ENCODE measurements at places on chromosomes 6 and 20.

- no peak for DNase-seq
Observed at GRCh38 chr6:31083742-31084354, 28.5 kb downstream of the C6orf15 start.

DNA sequence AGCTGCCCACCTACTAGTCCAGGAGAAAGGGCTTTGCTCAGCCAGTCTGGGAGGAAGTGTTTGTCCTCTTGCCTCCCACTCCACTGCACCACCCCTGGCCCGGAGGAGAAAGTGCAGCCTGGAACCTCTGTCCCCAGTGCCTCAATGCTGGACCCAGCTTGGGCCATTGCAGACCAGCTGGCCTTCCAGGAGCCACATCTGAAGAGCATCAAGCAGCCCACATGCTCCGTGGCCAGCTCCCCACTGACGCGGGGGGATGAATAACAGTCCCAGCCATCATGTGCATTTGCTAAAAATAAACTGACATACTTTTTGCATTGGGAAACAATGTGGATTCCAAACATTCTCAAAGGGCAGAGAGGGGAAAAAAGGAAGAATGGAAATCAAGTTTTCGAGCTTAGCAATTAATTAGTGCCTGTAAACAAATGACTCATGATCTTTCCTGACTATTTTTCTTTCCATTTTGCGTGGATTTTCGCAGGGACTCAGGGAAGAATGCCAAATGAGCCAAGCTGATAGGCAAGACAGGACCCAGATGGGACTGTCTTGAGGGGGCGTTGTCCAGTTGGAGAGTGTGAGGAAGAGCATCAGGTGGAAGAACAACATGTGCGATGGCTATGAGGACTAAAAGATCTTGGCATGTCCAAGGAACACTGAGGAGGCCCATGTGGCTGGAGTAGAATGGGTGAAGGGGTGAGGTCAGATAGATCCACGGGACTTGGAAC is 34.1 kb downstream of the CEBPB start:
- DNase-seq = no peak

DNA sequence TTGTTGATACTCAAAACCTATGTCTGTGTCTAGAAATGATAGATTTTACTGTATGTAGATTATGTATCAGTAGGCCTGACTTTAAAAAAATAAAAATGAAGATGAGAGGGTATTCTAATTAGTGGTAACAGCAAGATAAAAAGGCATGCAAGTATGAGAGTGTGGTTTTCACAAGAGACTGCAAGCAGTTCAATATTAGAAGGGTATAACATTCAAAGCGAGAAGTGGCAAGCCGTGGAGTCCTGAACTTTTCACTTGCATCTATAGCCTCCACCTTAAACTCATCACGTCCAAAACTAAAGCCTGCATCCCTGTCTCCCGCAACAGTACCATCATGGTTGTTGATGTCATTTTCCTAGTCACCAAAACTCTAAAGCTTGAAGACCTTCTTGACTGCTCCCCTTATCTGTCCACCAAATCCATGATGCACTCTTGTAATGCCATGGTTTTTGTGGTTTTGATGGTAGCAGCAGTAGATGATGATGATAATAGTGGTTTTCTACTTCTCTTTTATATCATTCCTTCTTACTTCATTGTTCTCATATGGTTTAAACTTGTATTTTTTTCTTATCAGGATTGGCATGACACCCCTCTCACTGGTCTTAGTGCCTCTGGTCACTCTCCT is 9.2 kb upstream of the CGA start:
- no peak for DNase-seq

DNA sequence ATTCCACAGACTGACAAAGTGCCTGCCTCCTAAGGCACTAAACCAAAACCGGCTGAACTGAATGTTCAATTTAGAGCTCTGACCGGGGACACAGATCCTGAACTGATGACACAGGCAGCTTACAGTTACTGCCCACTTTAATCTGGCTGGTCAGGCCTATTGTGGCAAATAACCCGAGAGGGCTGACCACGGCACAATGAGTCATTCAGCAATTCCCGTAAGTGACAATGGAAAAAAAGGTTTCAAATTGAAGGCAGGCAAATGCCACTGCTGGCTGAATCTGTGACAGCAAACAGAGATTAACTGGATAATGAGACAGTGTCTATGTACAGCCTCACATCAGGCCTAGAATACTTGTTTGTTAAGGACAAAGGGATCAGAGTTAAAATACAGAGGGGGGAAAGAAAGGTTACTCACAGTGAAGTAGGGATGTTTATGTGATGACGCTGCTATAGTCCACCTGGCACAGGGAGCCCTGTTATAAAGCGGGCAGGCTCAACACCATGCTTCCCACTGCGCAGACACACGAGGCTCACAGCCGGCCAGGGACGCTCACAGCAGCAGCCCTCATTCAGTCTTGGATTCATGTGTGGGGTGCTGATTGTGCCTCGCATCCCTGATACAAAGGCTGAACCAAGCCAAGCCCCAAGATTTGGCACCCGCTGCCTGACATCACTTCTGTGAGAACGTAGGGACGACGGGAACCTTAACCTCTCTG is 54.4 kb downstream of the RTN4IP1 start:
- DNase-seq = no peak

DNA sequence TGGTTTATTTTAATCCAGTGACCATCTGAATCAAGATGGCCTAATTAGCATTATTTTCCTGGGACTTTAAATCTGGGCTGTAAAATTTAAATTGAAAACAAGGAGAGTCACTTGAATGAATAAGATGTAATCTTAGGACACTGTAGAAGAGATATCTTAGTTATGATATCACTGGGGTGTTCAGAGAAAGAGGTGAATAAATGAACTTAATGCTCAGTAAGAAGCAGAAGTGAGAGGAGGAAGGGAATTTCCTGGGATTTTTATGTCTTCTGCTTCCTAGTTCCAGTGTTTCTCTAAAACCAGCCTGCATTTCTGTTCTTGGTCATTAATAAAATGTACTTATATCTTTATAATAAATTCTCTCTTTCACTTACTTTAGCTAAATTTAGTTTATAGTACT is 136.8 kb upstream of the PTPRK start:
- DNase-seq = no peak

DNA sequence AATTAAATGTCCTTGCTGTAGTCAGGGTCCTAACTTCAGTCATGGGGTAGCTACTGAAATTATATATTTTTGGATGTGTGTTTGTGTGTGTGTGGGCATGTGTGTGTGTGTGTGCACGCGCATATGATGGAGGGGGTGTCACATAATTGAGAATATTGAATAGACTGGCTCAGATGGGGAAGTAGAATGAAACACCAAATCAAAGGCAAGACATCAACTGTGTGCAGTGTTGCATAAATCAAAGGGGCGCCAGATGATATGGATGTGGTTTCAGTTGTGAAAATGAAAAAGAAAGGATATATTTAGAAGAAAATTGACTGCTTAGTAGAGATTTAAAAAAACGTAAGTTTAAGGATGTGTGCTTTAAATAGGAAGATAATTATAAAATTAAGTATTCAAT is 144.2 kb upstream of the CEP162 start:
- DNase-seq = no peak
